ENCODE measurements at places on chromosomes 2 and 18.

GRCh38 chr2:101360232-101360631, 27.1 kb downstream of the CREG2 start:
- DNase-seq, result no peak

- DNase-seq, result no peak
Observed at GRCh38 chr18:11655606-11655932, 33.5 kb upstream of the GNAL start.

DNA sequence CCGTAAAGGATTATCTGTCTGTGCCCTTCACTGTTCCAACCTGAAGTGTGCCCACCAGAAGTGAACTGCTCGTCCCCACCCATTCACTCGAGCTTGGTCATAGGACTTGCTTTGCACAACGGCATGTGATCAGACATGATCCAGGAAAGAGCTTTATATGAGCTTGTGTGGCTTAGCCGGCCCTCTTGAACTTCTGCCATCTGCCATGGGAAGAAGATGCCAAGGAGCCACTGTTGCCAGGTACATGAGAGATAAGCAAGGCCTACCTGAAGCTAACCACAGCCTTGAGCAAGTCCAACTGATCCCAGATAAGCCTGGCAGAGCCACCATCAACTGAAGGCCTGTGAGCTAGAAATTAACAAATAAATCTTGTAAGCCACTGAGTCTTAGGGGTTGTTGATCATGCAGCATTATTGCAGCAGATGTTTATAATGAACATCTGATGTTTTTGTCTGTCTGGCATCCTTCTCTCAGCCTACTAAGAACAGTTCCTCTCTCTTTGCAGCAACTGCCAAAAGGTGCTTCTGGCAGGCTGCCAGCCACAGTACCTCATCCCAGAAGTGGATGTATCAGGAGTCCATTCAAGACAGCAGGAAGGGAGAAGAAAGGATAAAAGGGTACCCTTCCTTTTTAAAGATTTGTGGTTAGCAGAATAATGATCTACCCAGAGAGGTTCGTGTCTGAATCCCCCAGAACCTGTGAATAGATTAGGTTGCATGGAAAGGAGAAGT, 16.8 kb downstream of the DBI start:
- DNase-seq, result no peak

DNA sequence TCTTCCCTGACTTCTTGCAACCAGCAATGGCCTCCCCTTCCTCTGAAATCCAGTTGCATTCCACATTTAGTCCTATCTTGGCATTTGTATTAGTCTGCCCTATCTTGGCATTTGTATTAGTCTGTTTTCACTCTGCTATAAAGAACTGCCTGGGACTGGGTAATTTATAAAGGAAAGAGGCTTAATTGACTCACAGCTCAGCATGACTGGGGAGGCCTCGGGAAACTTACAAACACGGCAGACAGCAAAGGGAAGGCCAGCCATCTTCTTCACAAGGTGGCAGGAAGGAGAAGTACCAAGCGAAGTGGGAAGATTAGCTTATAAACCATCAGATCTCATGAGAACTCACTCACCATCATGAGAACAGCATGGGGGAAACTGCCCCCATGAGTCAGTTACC, 234.5 kb upstream of the COPS8 start:
- DNase-seq, result no peak

DNA sequence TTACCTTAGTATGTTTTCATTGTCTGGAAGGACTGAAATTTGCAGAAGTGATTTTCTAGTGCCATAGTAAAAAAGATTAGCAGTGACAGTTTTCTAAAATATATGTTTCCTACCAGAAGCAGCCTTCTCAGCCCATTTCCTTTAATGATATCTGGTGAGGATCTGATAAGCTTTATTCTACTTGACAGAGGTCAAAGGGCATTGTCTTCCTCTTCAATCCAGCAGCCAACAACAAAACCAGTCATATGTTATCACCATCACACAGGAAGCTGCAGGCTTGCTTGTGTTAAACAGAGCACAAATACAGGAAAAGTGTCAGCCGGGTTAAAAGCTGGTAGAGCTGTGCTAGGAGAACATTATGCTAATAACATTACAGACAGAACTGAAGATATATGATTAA, 35.6 kb upstream of the ZSWIM2 start:
- no peak for DNase-seq

All from T1000 (cell line).